ENCODE measurements at places on chromosomes 1 and 21.

DNA sequence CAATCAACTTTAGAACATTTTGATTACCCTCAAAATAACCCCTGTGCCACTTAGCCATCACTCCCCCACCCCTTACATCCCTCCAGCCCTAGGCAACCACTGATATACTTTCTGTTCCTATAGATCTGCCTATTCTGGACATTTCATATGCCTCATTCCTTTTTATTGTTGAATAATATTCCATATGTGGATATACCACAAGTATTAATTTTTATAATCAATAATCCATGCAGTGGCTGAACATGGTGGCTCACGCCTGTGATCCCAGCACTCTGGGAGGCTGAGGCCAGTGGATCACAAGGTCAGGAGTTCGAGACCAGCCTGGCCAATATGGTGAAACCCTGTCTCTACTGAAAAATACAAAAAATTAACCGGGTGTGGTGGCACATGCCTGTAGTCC, 20.1 kb upstream of the MED18 start:
- no peak for DNase-seq

DNA sequence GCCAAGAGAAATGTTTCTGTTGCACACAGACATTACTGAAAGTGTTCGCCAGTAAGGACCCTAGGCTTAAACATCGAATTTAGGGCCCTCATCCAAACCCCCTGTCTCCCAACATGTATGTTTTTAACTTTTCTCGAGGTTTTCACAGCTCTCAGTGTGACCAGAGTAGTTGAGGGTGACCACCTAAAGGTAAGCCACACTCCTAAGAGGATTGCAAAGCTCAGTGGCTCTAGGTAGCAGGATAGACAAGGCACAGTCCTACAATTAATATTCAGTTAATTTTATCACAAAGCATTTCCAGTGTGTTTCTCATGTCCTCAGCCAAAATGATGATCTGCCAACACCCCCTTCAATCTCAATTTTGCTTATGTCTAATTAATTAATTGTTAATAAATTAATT, 695 bp upstream of the ALG14 start:
- DNase-seq, result no peak

DNA sequence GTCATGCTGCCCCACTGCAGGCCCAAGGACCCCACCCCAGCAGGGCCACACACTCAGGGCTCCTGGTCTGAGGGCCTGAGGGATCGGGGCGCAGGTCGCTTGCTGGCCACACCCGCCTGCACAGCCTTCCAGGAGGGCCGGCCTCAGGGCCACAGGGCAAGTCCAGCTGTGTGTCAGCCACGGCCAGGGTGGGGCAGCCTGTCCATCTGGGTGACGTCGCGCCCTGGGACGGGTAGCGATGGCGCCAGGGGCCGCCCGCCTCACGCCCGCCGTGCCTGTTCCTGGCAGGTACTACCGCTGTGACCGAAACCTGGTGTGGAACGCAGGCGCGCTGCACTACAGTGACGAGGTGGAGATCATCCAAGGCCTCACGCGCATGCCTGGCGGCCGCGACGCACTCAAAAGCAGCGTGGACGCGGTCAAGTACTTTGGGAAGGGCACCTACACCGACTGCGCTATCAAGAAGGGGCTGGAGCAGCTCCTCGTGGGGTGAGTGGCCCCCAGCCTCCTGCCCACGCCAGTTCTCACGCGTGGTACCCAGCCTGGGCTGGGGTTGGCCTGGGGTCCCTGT, 2.5 kb downstream of the COL6A1 start:
- no peak for DNase-seq

GRCh38 chr1:205588636-205589035, 43.2 kb downstream of the ELK4 start:
- no peak for DNase-seq

- DNase-seq, result no peak
Measured at GRCh38 chr1:5221451-5221850, 567.0 kb downstream of the AJAP1 start.

GRCh38 chr1:175419684-175420517, 227.3 kb upstream of the KIAA0040 start:
- no peak for DNase-seq

GRCh38 chr1:97073936-97074335, 352.4 kb downstream of the PTBP2 start:
- DNase-seq, result no peak

DNA sequence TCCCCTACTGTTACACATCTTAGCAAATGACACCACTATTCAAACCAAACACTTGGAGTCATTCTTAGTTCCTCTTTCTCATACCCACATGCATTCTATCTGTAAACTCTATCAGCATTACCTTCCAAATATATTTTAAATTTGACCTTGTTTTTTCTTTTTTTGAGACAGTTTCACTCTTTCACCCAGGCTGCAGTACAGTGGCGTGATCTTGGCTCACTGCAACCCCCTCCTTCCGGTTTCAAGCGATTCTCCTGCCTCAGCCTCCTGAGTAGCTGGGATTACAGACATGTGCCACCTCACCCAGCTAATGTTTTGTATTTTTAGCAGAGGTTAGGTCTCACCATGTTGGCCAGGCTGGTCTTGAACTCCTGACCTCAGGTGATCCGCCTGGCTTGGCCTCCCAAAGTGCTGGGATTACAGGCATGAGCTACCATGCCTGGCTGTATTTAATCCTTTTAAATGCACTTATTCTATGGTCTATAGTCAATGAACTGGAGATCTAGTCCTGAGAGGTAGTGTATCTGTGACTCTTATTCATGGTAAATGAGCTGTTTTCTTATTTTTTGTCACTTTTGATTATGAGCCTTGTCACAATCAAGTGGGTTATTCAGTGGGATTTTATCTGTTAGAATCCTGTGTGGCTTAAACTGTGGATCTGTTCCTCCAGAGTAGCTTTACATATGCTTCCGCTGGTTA, 73.1 kb downstream of the GATAD2B start:
- no peak for DNase-seq

GRCh38 chr1:40652979-40653378, 12.5 kb downstream of the RIMS3 start:
- DNase-seq, result no peak

DNA sequence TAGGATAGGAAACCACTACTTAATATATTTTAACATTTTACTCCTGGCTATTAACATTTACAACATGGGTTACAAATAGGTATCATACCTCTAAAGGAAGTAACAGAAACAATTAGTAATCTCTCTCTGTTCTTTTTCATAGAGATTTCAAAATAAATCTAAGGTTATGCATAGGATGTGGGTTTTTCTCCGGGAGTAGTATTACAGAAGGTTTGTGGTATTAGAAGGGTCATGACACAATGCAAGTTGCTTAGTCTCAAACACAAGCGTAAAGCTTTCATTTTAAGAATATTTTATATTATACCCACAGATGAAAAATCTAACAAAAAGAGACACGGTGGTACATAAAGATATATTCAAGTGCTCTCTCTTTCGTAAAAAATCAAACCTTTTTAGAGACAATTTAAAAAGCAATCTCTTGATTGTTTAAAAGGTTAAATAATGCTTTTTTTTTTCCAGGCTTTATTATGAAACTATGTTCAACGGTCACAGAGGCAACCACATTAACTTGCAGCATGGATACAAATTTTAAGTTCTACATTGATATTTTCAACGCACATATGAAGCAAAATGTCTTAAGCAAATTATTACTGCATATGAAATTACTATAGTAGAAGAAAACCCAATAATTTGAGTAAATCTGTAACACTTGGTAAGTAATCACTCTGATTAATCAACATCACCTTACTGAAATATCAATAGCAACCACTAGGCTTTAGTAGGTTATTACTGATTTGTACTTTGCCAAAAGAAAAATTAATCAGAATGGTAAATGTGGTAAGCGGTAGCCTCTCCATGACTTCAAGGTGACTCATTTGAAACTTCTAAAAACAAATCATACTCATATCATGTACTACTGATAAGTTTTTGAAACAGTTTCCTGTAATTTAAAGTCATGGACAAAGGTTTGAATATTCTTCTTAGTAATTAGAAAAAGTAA, 97.4 kb upstream of the GFI1 start:
- no peak for DNase-seq

DNA sequence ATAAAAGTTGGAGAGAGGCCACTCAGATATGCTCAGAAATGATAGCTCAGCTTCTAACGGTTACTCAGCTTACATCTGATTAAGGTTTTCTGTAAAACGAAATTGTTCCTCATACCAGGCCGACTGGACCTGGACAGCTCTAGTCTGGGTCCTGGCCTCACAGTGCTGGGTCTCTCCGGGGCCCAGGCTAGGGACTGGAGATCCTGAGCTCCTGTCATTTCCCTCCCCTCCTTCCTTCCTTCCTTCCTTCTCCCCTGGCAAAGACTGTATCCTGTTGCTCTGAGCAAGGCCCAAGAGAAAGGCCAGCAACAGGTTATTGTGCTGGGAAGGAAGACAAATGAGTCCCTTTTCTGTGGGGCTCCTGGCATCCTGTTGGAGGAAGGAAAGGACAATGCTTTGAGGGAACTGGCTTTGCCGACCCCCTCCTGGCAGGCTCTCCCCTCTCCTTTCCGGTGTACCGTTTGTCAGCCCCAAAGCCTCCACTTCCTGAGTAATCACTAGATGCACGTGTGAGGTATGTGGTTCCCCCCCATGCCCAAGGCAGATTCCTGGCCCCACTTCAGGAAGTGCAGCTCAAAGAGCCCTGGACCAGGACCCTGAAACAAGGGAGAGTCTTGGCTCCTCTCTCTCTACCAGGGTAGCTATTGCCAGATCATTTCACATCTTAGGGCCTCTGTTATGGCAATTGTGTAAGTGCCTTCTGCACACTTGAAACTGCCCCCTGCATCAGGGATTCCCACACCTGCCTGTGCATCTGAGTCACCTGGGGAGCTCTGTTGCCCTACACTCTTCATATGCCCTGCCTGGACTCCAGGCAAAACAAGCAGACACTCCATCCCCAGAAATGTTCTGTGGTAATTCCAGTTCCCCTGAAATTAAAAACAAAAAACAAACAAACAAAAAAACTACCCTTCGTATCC, 212.7 kb upstream of the FGGY start:
- no peak for DNase-seq

GRCh38 chr1:150544204-150544603, 5.0 kb upstream of the ADAMTSL4 start:
- DNase-seq, result no peak

- DNase-seq, result no peak
Measured at GRCh38 chr1:112536561-112536960, 27.8 kb downstream of the WNT2B start.

DNA sequence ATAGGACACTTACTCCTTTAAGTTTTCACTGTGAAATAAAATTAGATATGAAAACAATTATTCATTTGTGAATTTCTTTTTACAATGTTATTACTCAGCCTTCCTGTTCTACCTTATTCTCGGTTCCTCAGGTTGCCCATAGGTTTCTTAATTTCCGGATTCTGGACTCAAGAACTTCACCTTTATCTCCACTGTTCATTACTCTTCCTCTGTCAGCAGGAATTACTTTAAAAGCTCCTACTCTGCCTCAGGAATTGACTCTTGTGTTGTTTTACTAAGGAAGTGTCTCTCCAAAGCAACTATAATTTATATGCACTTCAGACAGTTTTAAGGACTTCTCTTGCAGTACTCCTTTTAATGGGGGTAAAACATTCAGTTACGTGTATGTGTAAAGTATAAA, 123.8 kb downstream of the OSBPL9 start:
- no peak for DNase-seq

DNA sequence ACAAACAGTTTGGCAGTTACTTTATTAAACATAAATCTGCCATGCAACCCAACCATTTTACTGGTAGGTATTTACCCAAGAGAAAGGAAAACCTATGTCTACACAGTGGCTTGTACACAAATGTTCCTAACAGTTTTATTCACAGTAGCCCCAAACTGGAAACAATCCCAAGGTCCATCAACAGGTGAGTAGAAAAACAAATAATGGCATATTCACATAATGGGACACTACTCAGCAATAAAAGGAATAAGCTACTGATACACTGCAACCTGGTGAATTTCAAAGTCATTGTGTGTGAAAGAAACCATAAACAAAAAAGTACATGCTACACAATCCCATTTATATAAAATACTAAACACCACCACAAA, 12.7 kb downstream of the KYAT3 start:
- no peak for DNase-seq

GRCh38 chr1:182664296-182664695, 20.1 kb downstream of the RGS8 start:
- DNase-seq, result no peak

DNA sequence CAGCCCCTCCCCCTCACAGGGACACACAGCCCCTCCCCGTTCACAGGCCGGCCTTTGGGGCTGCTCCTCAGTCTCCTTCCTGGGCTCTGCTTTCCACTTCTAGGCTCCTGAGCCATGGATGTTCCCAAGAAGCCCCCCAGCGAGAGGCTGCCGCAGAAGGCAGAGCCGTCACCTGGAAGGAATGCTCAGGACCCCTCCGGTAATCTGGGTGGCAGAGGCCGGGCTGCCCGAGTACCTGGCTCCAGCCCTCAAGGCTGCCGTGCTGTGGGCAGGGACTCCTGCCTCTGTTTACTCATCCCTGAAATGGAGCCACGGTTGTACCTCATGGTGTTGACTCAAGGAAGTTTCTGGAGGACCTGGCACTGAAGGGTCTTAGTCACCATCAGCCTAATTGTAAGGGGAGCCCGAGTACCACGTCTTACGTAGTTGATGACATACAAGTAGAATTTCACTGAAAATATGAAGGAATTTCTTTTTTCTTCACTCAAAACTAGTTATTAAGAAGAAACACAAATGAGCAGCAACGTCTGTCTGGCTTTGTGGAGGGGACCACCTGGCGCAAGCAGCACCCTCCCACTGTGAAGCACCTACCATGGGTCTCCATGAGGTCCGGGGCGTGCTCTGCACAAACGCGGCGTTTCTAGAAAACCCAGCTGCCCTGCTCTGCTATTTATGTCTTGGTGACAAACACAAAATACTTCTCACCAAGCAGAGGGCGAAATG, 33.7 kb downstream of the PRDM15 start:
- no peak for DNase-seq

DNA sequence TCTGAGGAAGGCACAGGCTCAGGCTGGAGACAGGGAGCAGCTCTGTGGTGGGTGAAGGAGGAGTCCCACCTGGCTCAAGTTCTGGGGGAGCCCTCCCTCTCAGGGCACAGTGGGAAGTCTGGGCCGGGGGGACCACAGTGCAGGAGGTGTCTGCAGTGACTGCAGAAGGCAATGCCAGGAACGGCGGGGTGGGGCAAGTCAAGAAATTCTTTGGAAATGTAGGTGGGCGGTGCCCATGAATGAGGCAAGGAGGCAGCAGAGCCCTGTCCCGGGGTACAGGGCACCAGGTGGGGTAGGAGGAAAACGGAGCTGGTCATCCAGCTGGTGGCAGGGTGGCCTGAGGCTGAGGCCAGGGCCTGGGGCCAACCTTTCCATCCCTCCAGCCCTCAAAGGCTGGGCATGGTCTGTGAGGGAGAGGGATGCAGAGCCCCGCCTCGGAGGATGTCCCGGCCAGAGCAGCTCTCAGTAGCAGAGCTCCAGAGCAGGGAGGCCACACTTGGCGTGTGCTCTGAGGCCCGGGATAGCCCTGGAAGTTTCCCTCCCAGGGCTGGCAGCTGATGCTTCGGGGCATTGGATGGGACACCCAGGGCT, 4.7 kb downstream of the TFF3 start:
- no peak for DNase-seq

DNA sequence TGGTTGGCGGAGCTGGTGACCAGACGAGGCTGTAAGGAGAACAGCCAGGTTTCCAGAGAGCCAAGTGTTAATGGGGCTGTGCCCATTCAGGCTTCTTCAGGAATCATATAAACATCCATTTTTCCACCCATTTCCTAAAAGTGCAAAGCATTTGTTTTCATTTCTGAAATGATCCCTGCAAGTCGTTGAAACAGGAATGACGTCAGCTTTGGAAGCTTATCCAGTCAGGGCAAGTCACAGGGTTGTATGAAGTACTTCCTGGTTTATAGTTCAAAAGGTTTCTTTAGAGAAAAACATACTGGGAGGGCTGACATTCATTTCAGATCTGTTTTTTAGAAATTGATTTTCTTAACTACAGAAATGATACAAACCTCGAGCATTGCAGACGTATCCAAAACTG, 29.2 kb downstream of the IGSF5 start:
- no peak for DNase-seq
